ENCODE measurements at places on chromosomes 12 and 14. TPM values are rescaled to one million over a fixed set of nuclear protein-coding genes. Genes with fewer than 3 reads are reported as not detected.

- no peak for DNase-seq
Observed at GRCh38 chr14:67668559-67668958, 5.9 kb downstream of the VTI1B start.

- DNase-seq, result no peak
Observed at GRCh38 chr12:67077617-67078016, 191.5 kb upstream of the CAND1 start.

DNA sequence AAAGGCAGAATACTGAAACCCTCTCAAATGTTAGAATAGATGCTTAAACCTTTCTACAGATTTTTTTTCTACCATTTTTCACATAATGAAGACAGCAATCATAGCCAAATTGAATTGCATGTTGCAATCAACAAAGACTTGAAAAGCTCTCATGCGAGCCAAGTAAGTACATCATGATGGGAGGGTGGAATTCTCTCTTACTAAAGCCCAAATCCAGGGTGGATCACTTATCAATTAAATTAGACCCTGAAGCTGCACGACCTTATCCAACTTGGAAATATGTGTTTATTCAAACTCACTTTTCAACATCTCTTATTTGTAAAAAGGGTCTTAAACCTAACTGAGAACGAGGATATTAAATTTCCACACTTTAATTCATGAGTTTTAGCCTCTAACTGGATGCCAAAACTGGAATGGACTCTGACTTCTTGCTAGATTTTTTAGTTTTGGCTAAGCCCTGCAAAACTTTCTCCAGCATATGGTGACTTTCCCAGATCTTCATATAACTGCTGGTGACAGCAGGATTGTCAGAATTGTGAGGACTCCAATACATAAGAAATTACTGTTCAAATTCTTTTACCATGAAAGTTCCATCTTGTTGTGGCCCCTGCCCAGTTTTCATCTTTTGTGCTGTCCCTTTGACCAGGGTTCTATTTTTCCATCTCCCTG is 53.6 kb downstream of the HECTD4 start:
- DNase-seq, result no peak

DNA sequence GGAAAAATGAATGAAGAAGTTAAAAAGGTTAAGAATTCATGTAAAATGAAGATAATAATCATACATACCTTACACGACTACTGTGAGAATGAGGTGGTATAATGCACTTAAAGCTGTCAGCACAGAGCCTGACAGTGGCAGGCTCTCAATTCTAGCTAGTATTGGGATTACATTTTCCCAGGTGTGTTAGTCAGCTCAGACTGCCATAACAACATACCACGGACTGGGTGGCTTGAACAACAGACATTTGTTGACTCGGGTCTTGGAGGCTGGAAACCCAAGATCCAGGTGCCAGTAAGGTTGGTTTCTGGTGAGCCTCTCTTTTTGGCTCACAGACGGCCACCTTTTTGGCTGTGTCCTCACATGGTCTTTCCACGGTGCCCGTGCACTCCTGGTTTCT is 167.8 kb downstream of the CHST11 start:
- DNase-seq, result no peak

GRCh38 chr12:115957686-115958290 is 319.7 kb downstream of the MED13L start:
- no peak for DNase-seq

AJUBA gene
- total RNA-seq, result 3.3 TPM

OR4E2 gene
- total RNA-seq, result not detected

Measured in Peyer's patch (tissue), 4 donors.